ENCODE measurements at places on chromosomes 16 and 17.

DNA sequence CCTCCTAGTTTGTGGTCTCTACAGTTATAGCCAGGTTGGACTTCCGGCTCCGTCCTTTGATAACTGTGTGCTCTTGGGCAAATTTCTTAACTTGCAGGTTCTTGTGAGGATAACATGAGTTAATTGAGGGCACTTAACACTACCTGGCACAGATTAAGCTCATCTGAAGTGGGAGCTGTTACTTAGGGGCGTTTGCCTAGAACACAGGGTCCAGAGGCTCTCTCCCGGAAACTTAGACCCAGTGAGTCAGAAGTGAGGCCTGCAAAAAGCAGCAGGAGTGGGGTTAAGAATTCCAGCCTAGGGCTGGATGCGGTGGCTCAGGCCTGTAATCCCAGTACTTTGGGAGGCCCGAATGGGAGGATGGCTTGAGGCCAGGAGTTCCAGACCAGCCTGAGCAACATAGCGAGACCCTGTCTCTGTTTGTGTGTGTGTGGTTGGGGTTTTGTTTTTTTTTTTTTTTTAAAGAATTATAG, 1.4 kb downstream of the MVP start:
- peak; percentile 86 for DNase-seq

DNA sequence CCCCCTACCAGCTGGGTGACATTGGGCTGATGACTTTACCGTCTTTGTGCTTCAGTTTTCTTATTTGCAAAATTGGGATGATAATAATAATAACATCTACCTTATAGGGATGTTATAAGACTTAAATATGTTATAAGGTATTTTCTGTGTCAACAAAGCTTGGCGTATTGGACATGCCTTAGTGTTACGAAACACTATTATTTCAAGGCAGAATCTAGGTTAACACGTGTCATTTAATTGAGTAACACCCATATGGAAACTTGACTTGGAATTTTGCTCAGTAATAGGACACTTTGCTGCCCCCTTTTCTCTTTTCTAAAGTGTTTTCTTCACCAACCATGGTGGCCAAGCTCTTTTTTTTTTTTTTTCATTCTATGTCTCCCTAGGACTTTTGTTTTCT, 294.2 kb upstream of the SALL1 start:
- DNase-seq, result peak; percentile 44

DNA sequence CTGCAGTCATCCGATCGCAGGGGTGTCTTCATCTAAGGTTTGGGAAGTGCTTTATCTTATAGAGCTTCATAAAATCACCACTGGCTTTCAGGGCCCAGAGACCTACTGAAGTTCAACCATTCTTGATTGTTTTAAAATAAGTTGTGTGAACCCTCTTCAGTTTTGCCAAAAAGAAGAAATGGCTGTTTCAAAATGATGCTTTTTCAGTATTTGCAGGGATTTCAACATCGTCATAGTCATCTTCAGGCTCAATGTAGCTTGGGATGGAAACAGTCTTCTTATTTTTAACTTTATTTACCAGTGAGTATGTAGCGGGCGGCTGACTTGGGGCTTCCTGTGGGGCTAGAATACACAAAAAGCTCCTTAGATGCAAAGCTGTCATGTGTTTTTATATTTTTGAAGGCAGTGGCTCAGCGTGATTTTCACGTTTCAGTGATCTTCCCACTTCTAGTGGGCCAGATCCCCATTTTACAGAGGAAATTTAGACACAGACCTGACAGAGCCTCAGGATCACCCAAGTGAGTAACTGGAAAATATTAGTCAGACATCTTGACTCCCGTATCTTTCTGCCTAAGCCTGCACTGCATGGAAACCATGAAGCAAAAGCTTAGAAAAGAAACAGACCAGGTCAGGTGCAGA, 19.1 kb upstream of the ZNF594 start:
- DNase-seq, result no peak

DNA sequence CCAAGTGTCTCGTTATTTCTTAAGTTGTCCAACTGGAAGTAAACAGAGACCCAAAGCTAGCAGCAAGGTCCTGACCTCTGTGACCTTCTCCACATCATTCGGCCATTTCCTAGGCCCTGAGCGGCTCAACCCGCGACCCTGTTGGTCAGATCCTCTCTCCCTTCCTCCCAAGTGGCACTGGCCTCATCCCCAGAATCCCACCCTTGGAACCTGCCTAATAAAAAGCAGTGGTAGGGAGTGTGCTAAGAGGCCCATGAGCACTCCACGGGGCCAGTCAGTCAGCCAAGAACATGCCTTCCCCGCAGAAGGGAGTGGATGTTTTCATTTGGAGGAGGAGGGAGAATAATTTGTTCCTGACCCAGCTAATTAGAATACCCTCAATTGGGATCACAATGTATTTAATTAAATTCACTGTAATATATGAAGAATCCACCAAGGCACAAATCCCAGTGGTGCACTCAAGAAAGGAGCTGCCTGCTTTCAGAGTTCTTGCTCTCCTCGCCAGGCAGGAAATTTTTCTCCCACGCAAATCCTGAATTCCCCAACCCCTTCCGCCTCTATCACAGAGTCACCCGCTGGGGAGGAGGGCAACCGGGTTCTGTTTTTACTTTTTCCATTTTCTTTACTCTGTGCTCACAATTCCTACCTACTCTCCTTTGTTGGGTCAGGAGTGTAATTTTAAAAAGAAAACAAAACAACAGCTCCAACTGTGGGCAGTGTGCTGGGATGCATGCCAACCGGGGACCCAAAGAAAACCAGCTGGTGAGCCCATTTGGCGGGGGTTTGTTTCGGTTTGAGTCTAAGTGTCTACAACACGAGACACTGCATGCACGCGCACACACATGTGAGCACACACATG, 153.4 kb downstream of the ZFHX3 start:
- peak; percentile 21 for DNase-seq

DNA sequence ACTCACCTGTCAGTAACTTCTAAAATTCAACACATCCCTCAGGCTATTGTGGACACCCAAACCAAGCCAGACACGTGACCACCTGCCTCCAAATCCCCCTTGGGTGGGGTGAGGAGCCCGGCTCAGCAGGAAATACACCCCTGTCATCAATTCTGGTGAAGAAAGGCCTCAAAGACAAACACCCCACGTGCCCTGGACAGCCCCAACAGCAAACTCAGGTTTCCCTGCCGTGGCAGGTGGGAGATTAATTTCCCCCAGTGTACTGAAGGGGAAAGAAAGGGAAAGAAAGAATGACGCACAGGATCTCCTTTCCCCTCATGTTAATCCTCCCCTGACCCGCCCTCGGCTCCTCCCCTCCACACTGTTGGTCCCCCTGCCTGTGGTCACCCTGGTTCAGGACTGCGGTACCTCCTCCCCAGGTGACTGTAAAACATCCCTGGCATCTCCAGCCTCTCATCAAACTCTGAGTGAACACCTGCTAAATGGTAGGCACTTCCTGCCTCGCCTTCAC, 98.3 kb downstream of the ZNF423 start:
- DNase-seq, result no peak

DNA sequence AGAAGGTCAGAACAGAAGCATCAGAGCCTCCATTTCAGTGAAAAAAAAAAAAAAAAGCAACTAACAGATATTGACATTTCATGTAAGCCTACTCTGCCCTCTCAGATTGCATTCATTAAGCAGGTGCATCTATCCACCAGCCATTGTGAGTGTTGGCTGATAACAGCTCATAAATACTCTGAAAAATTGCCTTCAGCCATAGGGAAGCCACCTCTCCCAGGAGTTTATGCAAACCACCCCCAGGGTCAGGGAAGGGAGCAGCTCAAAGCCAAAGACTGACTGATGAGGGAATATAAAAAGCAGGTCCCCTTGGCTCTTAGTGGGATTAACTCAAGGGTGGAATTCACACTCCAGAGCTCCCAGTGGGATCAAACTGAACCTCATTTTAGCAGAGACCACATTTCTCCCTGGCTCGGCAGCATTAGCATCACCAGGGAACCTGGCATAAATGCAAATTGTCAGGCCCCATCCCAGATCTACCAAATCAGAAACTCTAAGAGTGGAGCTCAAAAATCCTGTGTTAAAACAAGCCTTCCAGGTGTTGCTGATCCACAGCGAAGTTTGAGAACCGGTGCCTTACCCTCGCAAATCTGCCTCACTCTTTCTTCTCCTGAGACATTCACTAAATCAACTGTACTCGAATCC, 14.2 kb downstream of the APOH start:
- DNase-seq, result no peak

DNA sequence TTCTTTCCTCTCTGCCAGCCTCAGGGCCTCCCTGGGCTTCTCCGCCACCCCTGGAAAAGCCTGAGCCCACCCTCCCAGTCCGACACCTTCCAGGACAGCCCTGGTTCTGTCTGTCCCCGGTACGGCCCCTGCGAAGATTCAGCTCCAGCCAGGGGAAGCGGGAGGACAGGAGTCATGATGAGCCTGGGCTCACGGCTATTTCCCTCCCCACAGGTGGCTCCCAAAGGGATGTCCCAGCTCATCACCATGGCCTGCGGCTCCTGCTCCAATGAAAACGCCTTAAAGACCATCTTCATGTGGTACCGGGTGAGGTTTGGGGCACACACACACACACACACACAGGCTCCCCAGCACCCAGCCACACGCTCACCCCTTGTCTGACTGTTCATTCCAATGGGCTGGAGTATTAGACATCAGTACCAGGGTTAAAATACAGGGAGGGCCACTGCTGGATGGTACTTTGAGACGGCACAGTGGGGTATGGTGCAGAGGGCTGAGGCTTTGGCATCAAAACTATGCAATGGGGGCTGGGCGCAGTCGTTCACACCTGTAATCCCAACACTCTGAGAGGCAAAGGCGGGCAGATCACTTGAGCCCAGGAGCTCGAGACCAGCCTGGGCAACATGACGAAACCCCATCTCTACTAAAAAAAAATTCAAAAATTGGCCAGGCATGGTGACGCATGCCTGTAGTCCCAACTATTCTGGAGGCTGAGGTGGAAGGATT, 32.8 kb downstream of the TMEM186 start:
- no peak for DNase-seq

GRCh38 chr17:74485841-74486240, 19.4 kb downstream of the CD300A start:
- no peak for DNase-seq

DNA sequence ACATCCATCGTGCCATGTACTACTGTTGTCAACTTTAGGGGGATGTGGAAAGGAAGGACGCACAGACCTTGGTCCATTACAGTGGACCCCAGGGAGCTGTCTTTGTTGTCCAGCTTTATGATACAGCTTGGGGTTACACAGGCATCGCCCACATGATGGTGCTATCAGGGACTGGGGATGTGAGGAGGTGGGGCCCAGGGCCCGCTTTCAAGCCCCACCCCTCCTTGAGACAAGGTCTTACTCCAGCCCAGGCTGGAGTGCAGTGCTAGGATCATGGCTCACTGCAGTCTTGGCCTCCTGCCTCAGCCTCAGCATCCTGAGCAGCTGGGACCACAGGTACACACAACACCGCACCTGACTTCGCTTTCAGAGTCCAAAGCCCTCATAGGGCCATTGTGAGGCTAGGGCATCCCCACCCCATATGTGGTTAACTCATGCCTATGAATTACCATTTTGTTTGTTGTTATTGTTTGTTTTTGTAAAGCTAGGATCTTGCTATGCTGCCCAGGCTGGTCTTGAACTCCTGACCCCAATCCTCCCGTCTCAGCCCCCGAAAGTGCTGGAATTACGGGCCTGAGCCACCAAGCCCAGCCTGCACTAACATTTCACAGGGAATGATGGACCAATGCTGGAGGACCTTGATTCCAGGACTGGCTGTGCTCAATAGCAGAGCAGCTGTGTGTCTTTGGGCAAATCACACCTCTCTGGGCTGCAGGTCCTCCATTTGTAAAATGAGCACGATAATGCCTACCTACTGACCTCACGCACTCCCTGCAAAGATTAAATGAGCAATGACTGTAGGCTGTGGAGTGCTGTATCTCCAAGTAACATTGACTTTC, 17.2 kb downstream of the ST3GAL2 start:
- no peak for DNase-seq

- peak; percentile 85 for DNase-seq
Measured at GRCh38 chr17:65389949-65390348, 171.5 kb downstream of the AXIN2 start.

DNA sequence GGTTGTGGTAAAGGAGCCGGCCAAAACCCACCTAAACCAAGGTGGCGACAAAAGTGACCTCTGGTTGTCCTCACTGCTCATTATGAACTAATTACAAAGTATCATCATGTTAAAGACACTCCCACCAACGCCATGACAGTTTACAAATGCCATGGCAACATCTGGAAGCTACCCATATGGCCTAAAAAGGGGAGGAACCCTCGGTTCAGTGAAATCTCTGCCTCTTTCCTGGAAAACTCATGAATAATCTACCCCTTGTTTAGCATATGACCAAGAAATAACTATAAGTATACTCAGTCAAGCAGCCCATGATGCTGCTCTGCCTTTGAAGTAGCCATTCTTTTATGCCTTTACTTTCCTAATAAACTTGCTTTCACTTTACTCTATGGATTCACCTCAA, 72.2 kb downstream of the CYLD start:
- DNase-seq, result no peak

Data from AG10803 (cell line).